ENCODE measurements at places on chromosomes 5 and 9.

DNA sequence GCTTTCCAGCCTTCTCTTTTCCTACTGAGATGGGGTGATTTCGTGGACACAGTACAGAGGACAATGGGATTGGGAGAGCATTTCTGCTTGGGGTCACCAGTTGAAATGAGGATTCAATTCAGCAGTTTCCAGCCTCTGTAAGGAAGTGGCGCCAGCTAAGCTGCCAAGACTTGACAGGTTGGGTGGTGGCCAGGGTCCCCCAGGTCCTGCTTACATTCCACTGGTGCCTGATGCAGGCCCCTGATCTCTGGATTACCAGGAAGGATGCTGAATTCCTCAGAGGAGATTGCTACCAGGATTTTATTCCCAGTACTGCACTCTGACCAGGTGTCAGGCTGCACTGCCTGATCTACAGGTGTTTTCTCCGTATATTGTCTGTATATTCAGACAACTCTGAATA, 119.7 kb downstream of the PSD2 start:
- no peak overlapping the region for H3K4me3 ChIP-seq
- no peak for DNase-seq
- H3K27me3 ChIP-seq, result no peaks in the 10 kb centered on the region
- H3K4me1 ChIP-seq, result no peaks in the 10 kb centered on the region

GRCh38 chr5:83474991-83475390, 3.4 kb downstream of the VCAN start:
- H3K4me1 ChIP-seq, result peaks cover 5% of the 10 kb centered on the region
- peaks cover 3% of the 10 kb centered on the region for H3K27me3 ChIP-seq
- H3K27ac ChIP-seq, result no peak overlapping the region

DNA sequence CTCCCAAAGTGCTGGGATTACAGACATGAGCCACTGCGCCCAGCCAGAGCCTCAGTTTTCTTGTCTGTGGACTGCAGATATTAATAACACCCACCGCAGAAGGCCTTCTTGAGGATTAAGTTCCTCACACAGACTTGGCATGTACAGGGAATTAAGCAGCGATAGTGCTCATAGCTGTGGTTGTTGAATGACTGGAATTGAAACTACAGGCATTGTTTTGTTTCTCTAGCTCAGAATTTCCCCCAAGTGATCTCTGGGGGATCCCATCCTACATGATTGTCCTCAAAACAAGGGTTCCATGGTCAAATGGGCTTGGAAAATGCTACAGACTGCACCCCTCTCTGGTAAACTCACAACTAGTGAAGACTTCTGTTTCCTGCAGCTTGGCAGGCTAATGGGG, 44.2 kb upstream of the TDRD7 start:
- no peak overlapping the region for H3K4me3 ChIP-seq
- no peaks in the 10 kb centered on the region for H3K27me3 ChIP-seq
- DNase-seq, result no peak
- no peaks in the 10 kb centered on the region for H3K36me3 ChIP-seq
- no peak overlapping the region for H3K27ac ChIP-seq

DNA sequence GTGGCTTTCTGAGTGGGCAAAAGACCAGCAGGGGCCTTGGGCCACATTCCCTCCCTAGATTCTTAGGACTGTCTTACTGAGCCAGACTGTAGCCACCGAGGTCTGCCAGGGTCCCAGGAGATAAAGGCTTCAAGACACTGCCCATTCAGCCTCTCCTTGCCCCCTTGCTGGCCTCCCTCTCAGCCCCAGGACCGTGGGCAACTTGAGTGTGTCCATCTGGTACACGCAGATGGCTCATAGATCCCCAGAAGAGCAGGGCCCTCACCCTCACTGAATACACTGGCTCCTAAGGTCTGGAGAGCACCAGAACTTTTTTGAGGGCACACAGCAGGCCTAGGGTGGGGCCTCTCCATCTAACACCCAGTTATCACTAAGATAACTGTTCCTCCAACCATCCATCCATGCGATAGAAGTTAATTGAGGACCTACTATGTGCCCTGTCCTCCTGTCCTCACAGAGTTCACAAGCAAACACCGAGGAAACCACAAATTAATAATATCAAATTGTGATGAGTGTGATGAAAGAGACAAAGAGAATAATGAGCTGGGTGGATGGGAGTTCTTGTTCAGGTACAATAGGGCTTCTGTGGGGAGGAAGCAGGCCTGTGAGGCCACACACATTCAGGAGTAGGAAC, 4.9 kb upstream of the PDGFRB start:
- H3K27ac ChIP-seq, result no peak overlapping the region
- no peak for DNase-seq
- H3K36me3 ChIP-seq, result no peaks in the 10 kb centered on the region
- peaks cover 9% of the 10 kb centered on the region for H3K4me1 ChIP-seq
- H3K27me3 ChIP-seq, result no peaks in the 10 kb centered on the region

DNA sequence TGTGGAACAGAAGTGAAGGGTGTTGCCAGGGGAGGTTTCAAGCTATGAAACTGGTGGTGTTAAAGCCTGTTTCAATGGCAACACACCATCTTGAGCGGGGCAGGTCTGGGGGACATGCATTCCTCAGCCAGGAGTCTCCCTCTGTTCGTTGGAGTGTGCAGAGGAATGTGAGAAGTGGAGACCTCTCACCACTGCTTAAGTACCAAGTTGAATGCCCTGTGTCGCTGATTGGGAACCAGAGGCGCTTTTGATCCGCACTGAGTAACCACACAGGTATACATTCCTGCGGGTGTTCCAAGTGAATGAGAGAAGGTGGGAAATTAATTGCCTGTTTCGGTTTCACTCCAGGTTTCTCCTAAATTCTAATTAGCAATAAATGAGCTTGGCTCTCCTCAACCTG, 99.4 kb downstream of the LIX1 start:
- H3K27ac ChIP-seq, result no peak overlapping the region
- H3K27me3 ChIP-seq, result no peaks in the 10 kb centered on the region
- no peak for DNase-seq
- H3K4me1 ChIP-seq, result peaks cover 14% of the 10 kb centered on the region
- no peak overlapping the region for H3K4me3 ChIP-seq

Measured in Karpas-422 (cell line).